Type B pancreatic cell (in vitro differentiated cells): ENCODE measurements at places on chromosomes 3 and 15.
A peak's percentile ranks its signal among the peaks of the same experiment; 100 is the strongest.

DNA sequence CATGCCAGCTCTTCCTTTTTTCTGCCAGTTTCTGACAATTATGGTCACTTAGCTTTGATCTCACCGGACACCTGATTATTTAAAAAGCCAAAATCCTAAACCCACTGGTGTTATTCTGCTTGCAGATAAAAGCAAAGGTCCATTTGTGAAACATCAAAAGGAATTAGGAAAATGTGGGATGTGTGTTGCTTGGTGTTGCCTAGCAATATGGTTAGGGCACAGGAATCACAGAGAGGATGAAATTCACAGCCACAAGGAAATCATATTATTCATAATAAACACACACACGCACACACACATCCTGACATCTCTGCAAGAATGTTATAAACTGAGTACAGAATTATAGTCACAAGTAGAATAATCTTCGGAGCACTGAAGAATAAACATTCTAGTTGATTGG is 89.3 kb upstream of the BHLHE40 start:
- no peak for DNase-seq

DNA sequence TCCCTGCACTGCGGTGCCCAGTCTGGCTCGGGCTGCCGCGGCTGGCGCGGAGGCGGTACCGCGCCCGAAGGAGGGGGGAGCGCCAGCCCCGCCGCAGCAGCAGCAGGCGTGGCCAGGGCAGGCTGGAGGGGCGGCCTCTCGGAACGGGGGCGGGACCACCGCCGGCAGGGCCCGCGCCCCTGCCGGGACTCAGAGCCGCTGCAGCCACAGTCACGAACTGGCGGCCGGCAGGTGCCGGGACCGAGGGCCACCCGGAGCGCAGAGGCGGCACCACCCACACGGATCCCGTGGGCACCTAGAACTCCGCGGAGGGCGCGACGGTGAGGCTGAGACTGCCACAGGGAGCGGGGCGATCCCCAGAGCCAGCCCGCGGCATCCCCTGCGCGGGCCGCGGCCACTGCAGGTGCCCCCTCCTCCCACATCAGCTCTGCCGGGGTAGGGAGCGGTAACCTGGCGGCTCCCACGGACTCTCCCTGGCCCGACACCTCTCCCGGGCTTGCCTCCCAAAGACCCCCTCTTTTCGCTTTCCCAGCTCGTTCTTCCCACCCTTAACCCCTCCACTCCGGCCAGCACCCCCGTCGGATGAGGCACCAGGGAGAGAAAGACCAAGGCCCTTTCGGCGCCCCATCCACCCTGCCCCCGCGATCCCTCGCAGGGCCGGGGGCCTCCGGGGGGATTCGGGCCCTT is at the start of gene VWA5B2:
Gene VWA5B2, plus strand, starts transcription at position 192 of the 687 bp plus-strand sequence. CDS start 944 bp downstream, outside the sequence.
- DNase-seq = peak; percentile 77

GRCh38 chr15:100820528-100820927 is 59.1 kb upstream of the ALDH1A3 start:
- DNase-seq = no peak

DNA sequence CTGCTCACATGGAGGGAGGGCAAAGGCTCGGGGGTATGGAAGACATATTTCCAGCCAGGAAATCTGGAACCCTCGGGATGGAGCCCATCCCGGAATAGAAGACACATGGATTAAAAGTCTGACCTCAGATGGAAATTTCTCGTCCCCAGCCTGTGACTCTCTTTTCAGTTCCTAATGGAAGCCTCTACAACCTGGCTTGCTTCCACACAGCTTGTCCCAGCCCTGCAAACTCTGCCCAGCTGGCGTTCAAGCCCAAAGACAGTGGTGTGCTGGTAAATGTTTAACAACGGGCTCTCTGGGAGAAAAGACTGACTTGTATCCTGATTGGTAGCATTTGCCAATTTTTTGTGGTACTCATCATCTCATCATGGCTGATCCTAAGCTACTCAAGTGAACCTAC is 35.6 kb upstream of the TLE3 start:
- no peak for DNase-seq

GRCh38 chr15:33888176-33888575 is 80.1 kb upstream of the CHRM5 start:
- DNase-seq = no peak

DNA sequence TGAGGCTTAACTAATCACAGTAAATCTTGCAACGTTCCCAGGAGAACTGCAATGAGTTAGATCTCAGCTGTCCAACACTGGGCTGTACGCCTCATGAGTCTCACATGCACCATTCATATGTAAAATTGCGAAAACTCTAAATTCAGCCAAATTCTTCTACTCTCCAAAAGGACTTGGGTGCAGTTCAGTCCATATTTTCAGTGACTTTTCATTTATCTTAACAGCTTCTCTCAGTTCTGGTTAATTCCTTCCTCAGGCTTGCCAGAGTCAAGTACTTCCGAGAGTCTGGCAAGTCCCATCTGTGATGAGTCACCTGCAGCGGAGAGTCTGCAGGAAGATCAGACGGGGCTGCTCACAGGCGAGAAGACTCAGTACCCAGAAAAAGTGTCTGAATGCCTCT is 11.5 kb downstream of the CCDC80 start:
- DNase-seq = no peak

- DNase-seq = no peak
These were observed 18.7 kb upstream of the APH1B start for GRCh38 chr15:63258658-63259057.
